ENCODE measurements at places on chromosomes 5 and 9. TPM values are rescaled to one million over a fixed set of nuclear protein-coding genes. Genes with fewer than 3 reads are reported as not detected.

GRCh38 chr5:145345511-145346287 lies 489.4 kb downstream of the PRELID2 start:
- DNase-seq: no peak

- no peak for DNase-seq
Measured at GRCh38 chr9:86585422-86586143, 231.4 kb upstream of the TUT7 start.

DNA sequence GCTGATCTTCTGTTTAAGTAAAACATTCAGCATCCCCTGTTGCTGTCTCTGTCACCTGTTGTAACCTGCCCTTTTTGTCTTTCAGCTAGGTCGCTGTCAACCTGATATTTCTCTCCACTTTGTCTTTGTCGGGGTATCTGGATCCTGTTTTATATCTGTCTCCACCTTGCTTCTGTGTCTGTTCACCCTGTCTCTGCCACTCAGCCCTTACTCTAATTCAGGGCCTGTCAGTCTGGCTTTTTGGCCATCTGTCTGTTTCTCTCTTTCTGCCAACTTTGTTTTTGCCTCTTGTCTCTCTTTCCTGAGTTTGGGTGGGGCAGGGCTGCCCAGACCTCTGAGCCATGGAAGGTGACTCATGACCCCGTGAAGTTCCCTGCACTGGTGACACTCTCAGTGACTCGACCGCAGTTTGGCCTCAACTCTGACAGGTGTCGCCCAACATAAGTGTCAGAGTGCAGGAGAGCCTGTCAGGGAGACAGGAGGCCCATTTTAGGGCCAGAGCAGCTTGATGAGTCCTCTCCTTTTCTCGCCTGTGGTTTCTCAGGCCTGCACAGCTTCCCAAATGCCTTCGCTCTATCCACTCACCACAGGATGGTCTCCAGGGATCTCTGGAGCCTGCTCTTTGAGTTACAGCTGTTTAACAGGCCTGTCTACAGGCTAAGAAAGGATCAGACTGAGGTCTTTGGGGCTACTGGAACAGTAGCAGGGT lies 868 bp downstream of the ZBTB43 start:
- no peak for DNase-seq

Gene EFNA5
- 42.2 TPM for total RNA-seq

Gene ZNF483
- 28.7 TPM for total RNA-seq

DNA sequence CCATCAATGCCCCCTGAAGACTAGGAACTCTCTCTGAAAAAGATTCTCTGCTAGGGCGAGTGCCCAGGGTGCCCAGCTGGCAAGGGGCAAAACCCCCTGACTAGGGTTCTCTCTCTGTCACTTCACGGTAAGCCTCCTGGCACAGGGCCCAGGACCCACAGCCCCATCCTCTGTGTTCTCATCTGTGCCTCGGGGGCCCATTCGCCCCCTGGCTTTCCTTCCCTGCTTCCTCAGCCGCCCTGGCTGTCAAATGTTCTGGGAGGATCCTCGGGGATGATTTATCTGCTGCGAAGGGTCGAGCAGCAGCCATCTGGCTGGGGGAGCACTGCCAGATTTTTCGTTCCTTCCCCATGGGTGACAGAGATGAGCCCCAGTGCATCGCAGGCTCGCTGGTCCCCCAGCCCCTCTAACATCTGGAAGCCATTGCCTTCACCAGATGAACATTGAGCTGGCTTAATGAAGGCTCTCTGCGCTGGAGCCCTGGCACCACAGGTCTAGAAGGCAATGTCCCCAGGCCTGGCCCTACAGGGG lies 24.2 kb downstream of the HMCN2 start:
- no peak for DNase-seq

DNA sequence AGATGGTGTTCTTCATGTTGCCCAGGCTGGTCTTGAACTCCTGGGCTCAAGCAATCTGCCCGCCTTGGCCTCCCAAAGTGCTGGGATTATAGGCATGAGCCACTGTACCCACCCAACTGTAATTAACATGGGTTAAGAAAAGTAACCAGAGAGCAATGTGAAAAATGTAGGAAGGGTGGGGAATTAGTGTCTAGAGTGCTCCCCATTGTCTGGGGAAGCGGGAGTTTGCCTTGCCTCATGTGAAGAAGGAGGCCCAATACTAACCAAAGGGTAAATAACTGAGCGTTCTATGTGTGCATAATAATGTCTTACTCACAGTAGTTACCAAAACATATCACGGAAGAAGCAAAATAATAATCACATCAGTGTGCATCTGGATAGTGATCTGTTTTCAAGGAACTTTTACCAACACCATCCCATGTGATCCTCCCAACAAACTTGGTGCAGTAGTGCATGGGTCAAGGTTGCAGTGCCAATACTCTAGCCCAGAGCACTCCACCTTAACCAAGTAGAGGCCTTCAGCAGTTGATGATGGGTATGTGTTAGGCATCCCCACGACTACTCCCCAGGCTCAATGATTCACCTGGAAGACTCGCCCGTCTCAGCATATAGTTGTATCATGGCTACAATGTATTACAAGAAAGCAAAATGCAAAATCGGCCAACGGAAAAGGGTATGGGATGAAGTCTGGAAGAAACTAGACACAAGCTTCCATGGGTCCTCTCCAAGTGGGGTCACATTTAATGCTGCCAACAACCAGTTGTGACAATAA lies 26.2 kb downstream of the GNAQ start:
- no peak for DNase-seq

Gene OTP
- 3.1 TPM for total RNA-seq

- DNase-seq: no peak
Measured at GRCh38 chr5:5542654-5543053, 120.2 kb downstream of the ICE1 start.

DNA sequence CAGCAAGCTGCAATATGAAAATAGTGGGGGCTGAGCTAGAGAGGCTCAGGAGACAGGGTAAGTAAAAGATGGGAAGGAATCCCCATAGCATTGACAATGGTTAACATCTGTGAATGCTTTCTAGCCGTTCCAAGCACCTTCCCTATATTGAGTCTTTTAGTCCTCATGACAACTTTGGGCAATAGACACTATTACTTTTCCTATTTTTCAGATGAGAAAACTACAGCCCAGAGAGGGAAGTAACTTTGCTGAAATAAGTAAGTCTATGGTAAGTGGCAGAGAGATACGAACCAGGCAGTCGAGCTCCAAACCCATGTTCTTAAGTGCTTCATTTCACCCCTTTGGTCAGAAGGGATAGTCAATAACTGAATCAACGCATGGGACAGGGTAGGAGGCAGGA lies 94.5 kb downstream of the COL23A1 start:
- DNase-seq: no peak

DNA sequence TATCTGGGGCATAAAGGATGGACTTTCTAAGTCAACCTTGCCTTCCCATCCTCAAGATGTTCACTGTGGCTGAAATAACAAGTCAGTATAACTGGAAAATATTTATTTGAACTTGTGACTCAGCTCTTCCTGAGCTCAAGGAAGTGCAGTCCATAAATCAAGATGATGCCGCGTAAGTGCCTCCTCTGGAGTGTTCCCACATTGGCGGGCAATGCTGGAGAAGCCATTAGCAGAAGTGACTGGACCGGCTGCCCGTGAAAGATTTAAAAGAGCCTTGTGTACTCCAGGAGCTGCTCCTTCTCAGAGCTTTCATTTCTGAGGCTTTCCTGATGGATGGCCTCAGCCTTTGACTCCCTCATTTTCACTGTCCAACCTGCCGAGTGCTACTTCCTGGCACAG lies 17.4 kb downstream of the TMOD1 start:
- no peak for DNase-seq

DNA sequence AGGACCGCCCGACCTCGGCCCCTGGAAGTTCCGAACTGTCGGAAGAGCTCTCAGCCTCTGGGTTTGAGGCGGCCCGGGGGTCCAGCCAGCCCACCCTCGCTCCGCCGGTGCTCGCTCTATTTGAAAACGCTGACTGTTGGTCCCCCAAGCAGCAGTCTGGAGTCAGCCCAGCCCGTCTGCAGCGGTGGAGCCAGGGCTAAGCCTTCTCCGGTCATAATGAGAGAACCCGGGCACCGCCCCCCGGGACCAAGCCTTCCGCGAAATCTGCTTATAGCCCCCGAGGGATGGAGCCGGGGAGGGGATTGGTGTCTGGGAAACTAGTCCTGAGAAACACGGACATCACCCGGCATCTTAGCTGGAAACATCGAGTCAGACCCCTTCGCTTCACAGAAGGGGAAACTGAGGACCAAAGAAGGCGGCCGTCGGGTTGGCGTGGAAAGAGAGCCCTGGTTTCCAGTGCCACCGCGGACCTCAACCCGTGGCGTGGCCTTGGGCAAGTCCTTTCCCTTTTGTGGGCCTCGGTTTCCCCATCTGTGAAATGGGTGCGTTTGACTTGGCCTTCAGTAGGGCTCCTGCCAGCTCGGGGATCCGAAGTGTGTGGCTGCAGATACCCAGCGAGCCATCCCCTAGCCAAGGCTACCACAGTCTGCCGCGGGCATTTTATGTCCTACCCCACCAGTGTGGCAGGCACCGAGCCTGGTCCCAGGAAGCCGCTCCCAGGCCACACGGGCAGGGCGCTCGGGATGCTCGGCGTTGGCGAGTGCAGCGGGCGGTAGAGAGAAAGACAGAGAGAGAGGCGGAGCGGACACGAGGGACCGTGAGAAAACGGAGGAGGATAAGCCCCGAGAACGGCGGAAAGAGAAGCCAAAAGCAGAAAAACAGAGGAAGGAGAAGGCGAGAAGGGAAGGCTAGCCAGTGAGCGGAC lies 857 bp downstream of the ADAM19 start:
- no peak for DNase-seq

Gene NOXA1
- total RNA-seq: 0.89 TPM

DNA sequence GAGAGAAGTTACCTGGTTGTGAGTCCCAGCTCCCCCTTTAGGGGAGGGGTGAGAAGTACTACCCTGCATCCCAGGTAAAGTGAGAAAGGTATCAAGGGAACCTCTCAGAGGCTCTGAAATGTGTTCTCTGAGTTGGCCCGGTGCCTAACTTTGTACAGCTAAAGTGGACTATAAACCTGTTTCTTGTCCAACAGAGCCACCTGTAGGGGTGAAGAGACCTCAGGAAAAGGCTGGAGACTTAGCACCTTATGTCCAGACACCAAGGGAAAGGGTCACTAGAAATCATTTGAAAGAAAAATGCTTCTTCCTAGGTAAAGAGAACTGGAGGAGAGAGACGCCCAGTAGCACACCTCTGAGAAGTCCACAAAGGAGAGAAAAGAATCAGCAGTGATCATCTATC lies 108.3 kb upstream of the KIF2A start:
- DNase-seq: no peak

DNA sequence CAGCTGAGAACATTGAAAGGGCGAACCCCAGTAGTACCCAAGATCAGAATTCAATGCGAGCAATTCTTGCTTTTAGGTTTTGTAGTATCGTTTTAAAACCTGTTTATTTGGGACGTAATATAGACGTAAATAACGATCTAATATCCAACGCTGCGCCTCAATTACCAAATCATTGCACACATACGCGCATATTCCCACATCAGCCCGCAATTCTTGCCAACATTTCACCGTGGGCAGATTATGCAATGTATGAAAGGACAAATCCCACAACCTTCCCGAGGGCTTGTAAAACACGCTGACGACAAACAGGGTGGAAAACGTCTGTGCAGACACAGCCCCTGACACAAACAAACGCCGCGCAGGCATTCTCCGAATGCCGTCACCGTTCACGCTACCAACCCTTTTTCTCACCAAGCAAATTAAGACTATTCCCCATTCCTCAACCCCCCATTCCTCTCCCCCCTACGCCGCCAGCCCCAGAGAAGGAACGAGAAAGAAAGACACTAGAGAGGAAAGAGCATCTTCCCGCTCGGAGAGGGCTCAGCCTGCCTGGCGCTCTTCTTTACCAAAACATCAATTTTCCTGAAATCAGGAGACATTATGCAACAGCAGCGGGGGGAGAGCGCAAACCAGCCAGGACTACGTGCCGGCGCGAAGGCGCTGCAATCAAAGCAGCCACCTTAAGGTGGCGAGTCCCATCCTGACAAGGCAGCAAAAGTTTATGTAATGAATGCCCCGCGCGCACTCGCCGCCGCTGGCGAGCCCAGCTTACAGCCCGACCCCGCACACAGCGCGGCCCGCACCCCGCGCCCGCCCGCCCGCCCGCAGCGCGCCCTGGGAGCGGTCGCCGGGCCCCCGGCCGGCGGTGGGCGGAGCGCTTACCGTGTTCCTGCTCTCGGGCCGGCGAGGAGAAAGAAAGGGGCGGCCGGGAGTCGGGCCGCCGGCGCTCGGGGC lies 597 bp downstream of the NFIL3 start:
- DNase-seq: peak; percentile 45

Gene PKD2L2
- not detected for total RNA-seq

DNA sequence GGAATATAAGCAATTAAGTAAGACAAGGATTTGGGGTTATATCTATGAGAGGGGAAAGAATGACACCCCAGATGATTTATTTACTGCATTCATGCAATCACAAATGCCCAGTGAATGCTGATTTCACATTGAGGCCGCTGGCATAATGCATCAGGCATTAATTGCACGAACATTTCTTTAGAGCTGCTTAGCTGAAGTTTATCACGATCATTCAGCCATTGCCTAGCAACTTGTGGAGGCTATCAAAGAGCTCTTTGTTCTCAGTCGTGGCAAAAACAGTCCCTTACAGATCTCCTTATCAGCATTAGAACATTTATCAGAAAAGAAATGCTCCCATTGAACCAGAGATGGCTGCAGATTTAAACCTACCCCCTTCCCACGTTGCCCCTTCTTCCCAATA lies 88.7 kb upstream of the PRRC1 start:
- DNase-seq: no peak

- no peak for DNase-seq
Measured at GRCh38 chr5:179804555-179804947, 2.1 kb downstream of the MGAT4B start.

DNA sequence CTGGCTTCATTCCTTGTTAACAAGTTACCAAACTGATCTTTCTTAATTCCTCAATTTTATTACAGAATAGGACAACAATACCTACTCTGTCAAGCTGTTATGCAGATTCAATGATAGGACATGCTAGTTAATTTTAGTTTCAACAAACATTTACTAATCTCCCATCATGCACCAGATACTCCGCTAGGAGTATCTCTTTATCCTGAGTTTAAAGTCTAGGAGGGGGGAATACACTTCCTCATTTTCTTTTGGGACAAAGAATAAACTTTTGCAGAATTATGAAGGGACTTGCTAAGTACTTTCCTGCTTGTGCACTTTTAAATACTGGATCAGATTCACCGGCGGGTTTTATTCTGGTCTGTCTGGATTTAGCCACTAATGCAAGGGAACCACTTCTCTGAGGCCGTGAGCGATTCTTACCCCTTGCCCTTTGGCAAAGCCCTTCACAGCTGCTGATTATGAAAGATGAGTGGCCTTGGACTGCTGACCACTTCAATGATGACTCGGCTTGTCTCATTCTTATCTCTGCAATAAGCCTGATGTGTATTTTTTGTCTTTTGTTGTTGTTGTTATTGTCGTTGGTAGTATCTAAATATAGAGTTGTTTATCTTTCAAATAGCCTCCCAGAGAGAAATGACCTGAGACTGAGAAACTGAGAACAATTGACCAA lies 73.9 kb downstream of the RMI1 start:
- no peak for DNase-seq

- no peak for DNase-seq
Measured at GRCh38 chr9:17013891-17014290, 120.9 kb upstream of the CNTLN start.

Gene MSMP
- not detected for total RNA-seq

- DNase-seq: peak; percentile 29
Measured at GRCh38 chr9:127809540-127810377, 7.1 kb downstream of the FPGS start.

Gene CCDC69
- total RNA-seq: 1.8 TPM

Gene TCF7
- 18.0 TPM for total RNA-seq

Gene PCDHGA6
- 0.52 TPM for total RNA-seq

Gene FGF18
- 2.4 TPM for total RNA-seq

Gene NME5
- 8.4 TPM for total RNA-seq
